ENCODE measurements at places on chromosomes 7 and 10. TPM values are rescaled to one million over a fixed set of nuclear protein-coding genes. Genes with fewer than 3 reads are reported as not detected.

The HOXA2 gene
- 0.36 TPM for polyA plus RNA-seq

The PGAM2 gene
- 2,530 TPM for polyA plus RNA-seq

- DNase-seq = peak; percentile 7
Observed at GRCh38 chr7:150959081-150959480, 19.0 kb downstream of the KCNH2 start.

- peak; percentile 64 for DNase-seq
Observed at GRCh38 chr7:76048668-76048988, 722 bp downstream of the MDH2 start.

The EPO gene
- polyA plus RNA-seq = not detected

- DNase-seq = peak; percentile 16
Observed at GRCh38 chr7:101635484-101635883, 6.4 kb upstream of the MYL10 start.

- DNase-seq = no peak
Observed at GRCh38 chr10:12556039-12556438, 206.7 kb downstream of the CAMK1D start.

The SUV39H2 gene
- polyA plus RNA-seq = 1.7 TPM

DNA sequence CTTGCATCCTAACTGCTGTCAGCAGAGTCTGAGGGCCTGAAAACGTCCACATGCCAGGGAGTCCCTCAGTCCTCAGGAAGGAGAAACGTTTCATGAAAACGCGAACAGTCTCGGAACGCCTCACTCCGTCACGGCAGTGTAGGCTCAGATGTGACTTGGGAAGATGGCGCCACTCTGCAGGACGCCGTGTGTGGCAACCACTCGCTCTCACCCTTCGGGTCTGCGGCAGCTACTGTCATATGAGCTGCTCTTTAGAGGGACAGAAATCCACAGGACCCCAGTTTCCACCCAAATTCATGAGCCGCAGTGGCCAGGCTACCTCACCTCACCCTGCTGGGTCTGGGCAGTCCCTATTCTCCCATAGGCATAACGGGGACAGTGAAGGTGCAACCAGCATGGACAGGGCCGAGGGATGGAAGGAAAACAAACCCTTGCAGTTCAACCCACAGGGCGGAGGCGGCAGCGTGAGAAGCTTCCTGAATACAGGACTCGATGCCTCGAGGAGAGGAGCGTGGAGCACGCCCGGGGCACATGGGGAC is 438.3 kb downstream of the DNAJB6 start:
- no peak for DNase-seq

GRCh38 chr10:21528236-21529031 is 3.0 kb upstream of the SKIDA1 start:
- no peak for DNase-seq

- DNase-seq = no peak
Observed at GRCh38 chr7:36034020-36034419, 119.0 kb upstream of the EEPD1 start.

The C10orf71 gene
- 27.8 TPM for polyA plus RNA-seq

DNA sequence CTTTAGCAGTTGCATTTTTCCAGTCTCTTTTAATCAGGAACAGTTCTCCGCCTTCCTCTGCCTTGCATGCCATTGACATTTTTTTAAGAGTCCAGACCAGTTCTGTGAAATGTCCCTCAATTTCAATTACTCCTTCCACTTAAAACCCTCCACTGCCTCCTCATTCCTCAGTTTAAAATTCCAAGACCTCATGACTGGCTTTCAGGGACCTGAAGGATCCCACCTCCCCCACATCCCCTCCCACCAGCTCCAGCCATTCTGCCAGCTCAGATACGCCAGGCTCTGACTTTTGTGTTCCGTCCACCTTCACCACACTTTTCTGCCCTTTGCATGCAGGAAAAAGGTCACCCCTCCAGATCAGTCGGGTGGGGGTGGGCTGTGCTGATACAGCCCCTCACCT is 8.7 kb downstream of the TNRC18 start:
- no peak for DNase-seq

The SERPINE1 gene
- polyA plus RNA-seq = 4.5 TPM

GRCh38 chr7:27130540-27131389 is at the start of gene HOXA4:
TSS of gene HOXA4 (minus strand) at chr7:27130757. CDS start at chr7:27130733, 24 bp downstream.
- DNase-seq = peak; percentile 79

The NEUROD6 gene
- not detected for polyA plus RNA-seq

DNA sequence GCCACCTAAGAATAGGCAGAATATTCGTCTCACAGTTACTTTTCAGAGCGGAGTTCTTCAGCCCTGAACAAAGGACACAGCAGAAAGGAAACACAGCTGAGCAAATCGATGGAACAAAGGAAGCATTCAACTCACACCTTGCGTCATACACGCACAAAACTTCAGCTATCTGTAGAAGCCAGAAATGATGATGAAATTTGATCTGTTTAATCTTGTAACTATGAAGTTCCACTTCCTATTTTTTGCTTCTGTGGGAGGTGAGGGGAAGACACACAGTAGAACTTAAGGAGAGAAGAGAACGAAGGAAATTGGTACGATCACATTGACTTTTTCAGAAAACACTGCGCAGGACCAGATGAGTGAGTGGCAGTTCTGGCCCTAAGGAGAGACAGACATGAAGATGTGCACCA is 26.2 kb downstream of the FAM171A1 start:
- DNase-seq = no peak

DNA sequence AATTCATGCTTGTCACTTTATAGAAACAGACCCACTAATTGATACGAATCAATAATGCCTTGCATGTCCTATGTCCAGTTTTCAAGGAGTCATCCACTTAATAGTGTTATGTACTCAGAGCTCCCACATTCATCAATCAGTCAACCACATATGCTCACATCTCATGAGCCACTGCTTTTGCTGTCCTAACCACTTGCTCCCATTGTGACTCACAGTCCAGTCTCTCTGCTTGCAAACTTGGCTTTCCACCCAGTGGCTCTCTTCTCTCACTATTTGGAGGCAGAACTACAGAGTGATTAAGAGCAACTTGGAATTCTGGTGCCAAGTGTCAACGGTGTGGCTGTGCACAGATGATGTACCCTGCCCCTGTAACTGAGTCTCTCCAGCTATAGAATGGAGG is 166.0 kb downstream of the SNX13 start:
- no peak for DNase-seq

DNA sequence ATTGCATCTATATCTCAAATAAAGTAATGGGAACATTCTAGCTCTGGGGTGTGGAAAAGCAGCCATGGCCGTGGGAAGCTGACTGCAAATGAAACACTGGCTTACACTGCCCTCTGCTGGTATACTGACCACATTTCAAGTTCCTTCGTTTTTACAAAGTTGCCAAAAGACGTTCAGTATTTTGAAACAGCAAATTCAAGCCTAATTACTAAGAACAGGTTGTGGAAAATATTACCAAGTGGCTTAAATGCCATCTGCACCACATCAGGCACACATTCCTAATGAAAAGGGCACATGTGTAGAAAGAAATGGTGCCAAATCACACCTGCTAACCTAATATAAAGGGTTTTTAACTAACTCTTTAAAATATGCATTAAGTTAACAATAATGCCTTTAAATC is 83.9 kb downstream of the JAZF1 start:
- DNase-seq = peak; percentile 33

- DNase-seq = no peak
Observed at GRCh38 chr7:42883950-42884349, 27.9 kb downstream of the C7orf25 start.

The SH2D4B gene
- not detected for polyA plus RNA-seq

GRCh38 chr7:16811551-16811950 is 6.8 kb upstream of the AGR2 start:
- DNase-seq = no peak

GRCh38 chr7:13874783-13875182 is 114.7 kb downstream of the ETV1 start:
- no peak for DNase-seq

GRCh38 chr10:88249450-88249849 is 333.7 kb downstream of the RNLS start:
- DNase-seq = no peak

The JCAD gene
- 17.6 TPM for polyA plus RNA-seq

GRCh38 chr10:62853710-62854109 is 37.5 kb upstream of the EGR2 start:
- no peak for DNase-seq

GRCh38 chr7:129780257-129780973 is 168.9 kb downstream of the NRF1 start:
- peak; percentile 29 for DNase-seq

DNA sequence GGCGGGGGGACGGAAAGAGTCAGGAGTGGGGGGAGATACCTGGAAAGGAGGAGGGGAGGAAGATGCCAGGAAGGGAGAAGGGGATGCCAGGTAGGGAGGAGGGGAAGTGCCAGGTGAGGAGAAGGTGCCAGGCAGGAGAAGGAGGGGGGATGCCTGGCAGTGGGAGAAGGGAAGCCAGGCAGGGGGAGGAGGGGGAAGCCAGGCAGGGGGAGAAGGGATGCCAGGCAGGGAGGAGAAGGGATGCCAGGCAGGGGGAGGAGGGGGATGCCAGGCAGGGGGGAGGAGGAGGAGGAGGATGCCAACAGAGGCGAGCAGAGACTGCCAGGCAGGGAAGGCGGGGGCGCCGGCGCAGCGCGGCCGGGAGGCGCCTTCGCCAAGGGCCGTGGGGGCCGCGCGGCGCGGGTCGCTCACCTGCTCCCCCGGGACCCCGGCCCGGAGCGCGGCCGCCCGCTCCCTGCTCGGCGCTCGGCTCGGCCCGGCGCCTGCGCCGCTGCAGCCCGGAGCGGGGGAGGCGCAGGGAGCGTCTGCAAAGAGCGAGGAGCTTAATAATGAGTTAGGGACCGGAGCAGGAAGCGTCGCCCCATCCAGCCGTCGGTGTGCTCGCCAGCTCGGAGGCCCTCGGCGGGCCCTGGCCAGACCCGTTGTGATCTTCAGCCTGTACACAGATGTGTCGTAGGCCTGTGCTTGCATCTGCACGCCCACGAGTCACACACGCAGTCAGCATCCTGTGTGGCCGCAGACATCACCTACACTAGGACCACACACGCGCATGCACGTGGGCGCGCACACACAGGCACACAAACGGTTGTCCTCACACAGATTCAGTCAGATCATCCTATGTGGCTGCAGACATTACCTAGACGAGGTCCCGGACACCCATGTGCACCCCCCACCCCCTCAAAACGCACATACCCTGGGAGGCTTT is 28.4 kb upstream of the SMARCD3 start:
- DNase-seq = peak; percentile 85

GRCh38 chr10:73858750-73859427 is 15.5 kb downstream of the CAMK2G start:
- no peak for DNase-seq

DNA sequence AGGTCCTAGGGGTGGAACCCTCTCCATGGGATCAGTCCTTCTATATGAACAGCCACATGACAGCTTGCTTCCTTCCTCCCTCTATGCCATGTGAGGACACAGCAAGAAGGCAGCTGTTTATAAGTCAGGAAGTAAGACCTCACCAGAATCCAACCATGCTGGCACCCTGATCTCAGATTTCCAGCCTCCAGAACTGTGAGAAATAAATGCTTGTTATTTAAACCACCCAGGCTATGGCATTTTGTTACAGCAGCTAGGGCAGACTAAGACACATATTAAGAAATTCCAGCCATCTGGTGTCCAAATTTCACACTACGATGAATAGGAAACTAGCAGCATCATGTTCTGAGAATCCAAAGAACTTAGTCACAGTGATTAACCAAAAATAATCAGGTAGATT is 140.1 kb downstream of the ZFAND4 start:
- DNase-seq = no peak

- DNase-seq = no peak
Observed at GRCh38 chr7:75814407-75814947, 871 bp upstream of the CCL24 start.

The PMS2 gene
- polyA plus RNA-seq = 3.1 TPM

The WNT8B gene
- not detected for polyA plus RNA-seq

GRCh38 chr10:71706216-71707121 is 13.1 kb downstream of the C10orf105 start:
- DNase-seq = no peak

The ARHGEF35 gene
- polyA plus RNA-seq = 2.9 TPM

The AGR3 gene
- not detected for polyA plus RNA-seq

GRCh38 chr7:117127585-117128168 is 174.4 kb downstream of the ST7 start:
- no peak for DNase-seq

DNA sequence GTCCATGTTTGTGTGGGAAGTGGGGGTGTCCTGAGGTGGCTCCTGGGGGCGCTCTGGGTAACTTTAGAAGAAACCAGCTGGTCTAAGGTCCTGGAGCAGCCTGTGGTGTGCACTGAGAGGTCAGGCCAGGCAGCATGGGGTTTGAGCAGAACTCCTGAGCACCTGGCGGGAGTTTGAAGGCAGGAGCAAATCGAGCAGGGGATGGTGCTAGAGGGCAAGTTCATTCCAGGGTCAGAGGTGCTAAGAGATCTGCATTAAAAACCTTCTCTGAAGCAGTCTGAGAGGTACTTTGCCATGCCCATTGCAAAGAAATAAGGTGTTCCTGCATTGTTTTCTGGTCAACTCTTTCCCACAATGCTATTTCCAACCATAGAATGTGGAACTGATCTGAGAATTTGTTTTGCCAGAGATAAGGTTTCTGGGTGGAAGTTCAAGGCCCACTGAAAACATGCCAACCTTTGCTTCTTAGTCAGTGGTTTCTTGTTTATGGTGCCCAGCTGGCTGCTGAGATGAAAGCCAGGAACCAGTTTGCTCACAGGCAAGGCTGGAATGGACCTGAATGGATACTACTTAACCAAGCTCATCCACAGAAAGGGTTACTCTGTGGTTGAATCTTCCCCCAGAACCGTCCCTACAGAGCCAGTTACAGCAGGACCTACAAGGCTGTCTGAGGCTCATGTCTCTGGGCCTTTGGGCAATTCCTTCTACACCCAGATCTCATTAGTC is 136.3 kb upstream of the TMEM72 start:
- no peak for DNase-seq

DNA sequence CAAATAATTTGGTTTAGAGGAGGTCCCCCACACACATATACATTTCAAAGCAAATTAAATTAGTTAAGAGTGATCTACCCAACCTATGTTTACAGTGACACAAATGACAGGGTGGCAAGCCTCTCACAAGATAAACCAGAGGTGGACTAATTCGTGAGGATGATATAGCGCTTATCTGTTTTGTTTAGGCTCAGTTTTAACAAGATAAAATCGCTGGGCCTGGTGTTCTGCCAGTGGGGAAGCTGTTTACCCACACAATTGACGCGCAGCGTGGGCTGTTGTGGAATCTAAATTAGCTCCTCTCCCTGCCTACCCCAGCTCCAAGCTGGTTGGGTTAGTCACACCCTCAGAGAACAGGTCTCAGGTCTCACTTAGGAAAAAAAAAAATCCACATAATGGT is 16.7 kb upstream of the PLXNA4 start:
- DNase-seq = no peak

- DNase-seq = peak; percentile 55
Observed at GRCh38 chr7:30778255-30779025, 7.2 kb downstream of the MINDY4 start.

The GBF1 gene
- polyA plus RNA-seq = 17.2 TPM

The NME8 gene
- not detected for polyA plus RNA-seq

DNA sequence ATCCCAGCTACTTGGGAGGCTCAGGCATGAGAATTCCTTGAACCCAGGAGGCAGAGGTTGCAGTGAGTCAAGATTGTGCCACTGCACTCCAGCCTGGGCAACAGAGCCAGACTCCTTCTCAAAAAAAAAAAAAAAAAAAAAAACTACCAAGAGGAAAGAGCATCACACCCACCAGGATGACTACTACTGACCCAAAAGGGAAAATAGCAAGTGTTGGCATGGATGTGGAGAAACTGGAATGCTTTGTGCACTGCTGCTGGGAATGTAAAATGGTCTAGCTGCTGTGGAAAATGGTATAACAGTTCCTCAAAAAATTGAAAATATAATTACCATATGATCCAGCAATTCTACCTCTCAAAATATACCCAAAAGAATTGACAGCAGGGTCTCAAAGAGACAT is 7.7 kb upstream of the TIAL1 start:
- DNase-seq = no peak

The MUC12 gene
- 0.63 TPM for polyA plus RNA-seq

The OR2A1 gene
- polyA plus RNA-seq = 0.02 TPM

- no peak for DNase-seq
Observed at GRCh38 chr7:119046068-119046467, 821.6 kb downstream of the ANKRD7 start.

Data from right cardiac atrium (tissue), 5 donors.